ENCODE measurements at places on chromosomes 7 and 10.
A peak's percentile ranks its signal among the peaks of the same experiment; 100 is the strongest.

- no peak for DNase-seq
These were observed 39.6 kb downstream of the COL26A1 start for GRCh38 chr7:101402081-101402779.

- DNase-seq = peak; percentile 79
These were observed 128.7 kb downstream of the COBL start for GRCh38 chr7:51187941-51188340.

GRCh38 chr7:166338-167060 is 25.9 kb upstream of the FAM20C start:
- DNase-seq = no peak

DNA sequence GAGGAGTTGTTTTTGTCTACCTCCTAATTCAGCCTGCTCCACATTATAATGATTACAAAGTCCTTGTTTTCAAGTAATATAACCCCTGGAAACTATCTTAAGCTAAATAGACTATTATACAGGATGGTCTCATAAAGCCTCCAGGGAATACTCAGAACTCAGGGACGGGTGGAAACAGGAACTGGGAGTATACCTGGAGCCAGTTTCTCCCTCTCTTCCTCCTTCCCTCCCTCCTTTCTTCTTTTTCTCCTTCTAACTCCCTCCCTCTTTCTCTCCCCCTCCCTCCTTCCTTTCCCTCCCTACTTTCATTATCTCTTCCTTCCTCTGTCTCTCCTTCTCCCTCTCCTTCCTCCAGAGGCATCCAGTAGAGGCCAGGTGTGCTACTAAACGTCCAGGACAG is 76.2 kb upstream of the PRR15 start:
- no peak for DNase-seq

DNA sequence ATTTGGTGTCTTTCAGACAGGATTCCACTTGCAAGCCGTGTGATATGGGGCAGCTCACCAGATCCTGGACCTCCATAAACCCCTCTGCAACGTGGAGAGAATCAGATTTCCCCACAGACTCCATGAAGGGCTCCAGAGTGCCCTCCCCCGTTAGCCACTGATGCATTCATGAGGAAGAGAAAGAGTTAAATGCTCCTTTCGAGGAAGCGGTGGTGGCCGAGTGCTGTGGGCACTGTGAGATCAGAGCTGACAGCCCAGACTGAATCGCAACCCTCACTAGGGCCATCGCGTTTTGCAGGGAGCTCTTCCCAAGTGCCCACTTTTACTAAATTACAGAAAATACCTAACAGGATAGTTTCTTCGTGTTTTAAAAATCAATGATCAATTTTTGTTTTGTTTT is 226.3 kb upstream of the ZNF32 start:
- no peak for DNase-seq
